Kasumi-1 (cell line): ENCODE measurements at places on chromosomes 2 and 18.

- DNase-seq: no peak
Measured at GRCh38 chr2:47073217-47073616, 81.9 kb downstream of the STPG4 start.

GRCh38 chr18:9757827-9758621, 49.9 kb downstream of the RAB31 start:
- no peak for DNase-seq

GRCh38 chr2:179715196-179715595, 146.2 kb downstream of the ZNF385B start:
- DNase-seq: no peak

DNA sequence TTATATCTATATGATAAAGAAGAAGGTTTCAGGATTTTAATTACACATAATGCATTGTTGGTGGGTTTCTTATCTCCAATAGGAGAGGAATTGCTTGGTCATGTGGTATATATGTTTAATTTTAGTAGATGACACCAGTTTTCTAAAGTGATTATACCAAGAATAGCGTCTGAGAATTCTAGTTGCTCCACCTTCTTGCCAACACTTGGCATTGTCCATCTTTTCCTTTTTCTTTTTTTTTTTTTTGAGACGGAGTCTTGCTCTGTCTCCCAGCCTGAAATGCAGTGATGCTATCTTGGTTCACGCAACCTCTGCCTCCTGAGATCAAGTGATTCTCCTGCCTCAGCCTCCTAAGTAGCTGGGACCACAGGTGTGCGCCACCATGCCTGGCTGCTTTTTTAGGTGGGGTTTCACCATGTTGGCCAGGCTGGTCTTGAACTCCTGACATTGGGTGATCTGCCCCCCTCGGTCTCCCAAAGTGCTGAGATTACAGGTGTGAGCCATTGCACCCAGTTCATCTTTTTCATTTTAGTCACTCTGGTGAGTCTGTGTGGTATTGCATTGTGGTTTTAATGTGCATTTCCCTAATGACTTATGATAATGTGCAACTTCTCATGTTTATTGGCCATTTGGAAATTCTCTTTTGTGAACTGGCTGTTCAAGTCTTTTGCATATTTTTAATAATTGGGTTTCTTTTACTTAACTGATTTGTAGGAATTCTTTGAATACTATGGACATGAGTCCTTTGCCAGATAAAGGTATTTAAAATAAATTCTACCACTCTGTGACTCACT, 37.3 kb upstream of the ZNF512 start:
- DNase-seq: no peak

GRCh38 chr2:234969306-234970098, 17.7 kb downstream of the SH3BP4 start:
- no peak for DNase-seq

GRCh38 chr2:240443891-240444301, 8.4 kb downstream of the GPC1 start:
- DNase-seq: no peak

GRCh38 chr18:32379891-32380290, 90.8 kb downstream of the GAREM1 start:
- DNase-seq: no peak

- no peak for DNase-seq
Measured at GRCh38 chr2:32168513-32168912, 2.8 kb downstream of the SLC30A6 start.

DNA sequence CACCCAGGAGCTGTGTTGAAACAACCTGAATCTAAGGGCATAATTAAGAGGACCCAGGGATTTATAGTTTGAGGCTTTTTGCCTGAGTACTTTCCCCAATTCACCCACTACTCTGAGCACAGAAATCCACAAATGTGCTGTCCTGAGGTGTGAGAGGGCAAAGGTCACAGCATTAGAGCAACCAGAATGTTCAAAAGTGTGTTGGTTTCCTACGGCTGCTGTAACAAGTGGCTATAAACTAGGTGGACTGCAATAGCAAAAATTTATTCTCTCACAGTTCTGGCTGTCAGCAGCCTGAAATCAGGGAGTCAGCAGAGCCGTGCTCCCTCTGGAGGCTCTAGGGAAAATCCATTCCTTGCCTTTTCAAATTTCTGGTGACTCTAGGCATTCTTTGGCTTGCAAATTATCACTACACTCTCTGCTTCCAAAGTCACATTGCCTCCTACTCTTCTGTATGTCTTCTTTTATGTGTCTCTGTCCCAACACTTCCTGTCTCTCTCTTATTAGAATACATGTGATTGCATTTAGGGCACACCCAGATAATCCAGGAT, 91.4 kb upstream of the TACR1 start:
- DNase-seq: no peak

GRCh38 chr2:42102024-42102590, 54.3 kb downstream of the PKDCC start:
- DNase-seq: no peak

- DNase-seq: no peak
Measured at GRCh38 chr2:226362980-226363379, 436.6 kb downstream of the IRS1 start.

DNA sequence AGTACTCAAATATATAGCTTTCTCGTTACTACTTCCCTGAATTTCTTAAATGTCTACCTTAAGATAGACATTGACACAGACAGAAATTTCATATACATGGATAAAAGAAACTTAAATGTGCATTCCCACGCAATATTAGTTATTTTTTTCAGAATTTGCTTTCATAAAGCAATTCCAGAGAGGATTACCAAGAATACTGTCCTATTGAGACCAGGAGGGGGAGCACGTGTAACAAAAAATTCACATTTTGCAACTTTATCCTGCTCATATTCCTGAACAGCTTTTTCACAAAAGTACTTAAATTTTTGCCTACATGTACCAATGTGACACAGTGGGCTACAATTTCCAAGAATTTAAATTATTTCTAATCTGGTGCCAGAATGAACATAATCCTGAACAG, 30.7 kb upstream of the ERCC3 start:
- peak; percentile 70 for DNase-seq
